NCI-H187 (cell line): ENCODE measurements at places on chromosomes 2 and 18.

GRCh38 chr2:224444021-224444420 is 42.1 kb upstream of the FAM124B start:
- DNase-seq = no peak

- no peak for DNase-seq
These were observed 34.8 kb downstream of the RRM2 start for GRCh38 chr2:10157293-10157692.

DNA sequence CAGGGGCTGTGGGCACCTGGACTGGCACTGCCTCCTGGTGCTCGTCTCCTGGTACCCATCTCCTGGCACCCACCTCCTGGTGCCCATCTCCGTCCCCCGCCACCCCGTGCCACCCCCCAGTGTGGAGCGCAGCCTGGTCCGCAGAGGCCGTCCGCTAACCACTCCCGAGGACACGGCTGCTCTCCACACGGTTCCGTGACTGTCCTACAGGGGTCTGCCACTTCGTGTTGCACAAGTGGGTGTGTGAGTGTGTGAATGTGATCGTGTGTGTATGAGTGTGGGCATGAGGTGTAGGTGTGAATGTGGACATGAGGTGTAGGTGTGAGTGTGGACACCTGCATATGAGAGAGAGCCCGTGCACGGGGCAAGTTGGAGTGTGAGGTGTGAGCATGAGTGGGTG is 119.4 kb upstream of the HS6ST1 start:
- no peak for DNase-seq

- no peak for DNase-seq
These were observed 278.1 kb upstream of the ZEB2 start for GRCh38 chr2:144798034-144798433.

GRCh38 chr18:54396760-54397159 is 39.1 kb downstream of the C18orf54 start:
- DNase-seq = no peak
